HepG2 (cell line): ENCODE measurements at places on chromosomes 3 and 15. TPM values are rescaled to one million over a fixed set of nuclear protein-coding genes. Genes with fewer than 3 reads are reported as not detected.

DNA sequence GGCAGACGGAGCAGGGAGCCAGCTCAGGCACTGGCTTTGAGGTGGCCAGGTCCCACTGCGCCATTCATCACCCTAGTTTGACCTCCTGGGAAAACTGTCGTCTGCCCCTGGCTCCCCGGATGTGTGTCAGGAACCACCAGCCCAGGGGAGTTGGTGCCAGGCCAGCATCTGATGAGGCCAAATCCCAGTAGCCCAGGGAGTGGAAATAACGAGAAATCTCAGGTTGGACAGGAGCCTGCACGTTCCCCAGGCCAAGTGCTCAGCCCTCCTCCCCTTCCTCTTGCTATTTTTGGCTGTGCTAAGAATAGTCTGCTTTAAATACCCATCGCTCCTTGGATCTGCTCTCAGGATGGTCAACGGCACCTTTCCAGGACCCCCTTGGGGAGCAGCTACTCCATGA lies 93.1 kb upstream of the RPL32 start:
- H3K4me1 ChIP-seq = no peaks in the 10 kb centered on the region
- H3K27ac ChIP-seq = no peak overlapping the region
- H3K4me3 ChIP-seq = no peak overlapping the region
- H3K36me3 ChIP-seq = peaks cover 95% of the 10 kb centered on the region

The CMC1 gene
- total RNA-seq = 29.5 and 32.3 TPM in 2 replicates

GRCh38 chr3:121995161-121996137 lies 26.6 kb downstream of the ILDR1 start:
- H3K27ac ChIP-seq = no peak overlapping the region
- peak; percentile 52 for DNase-seq
- H3K4me3 ChIP-seq = no peak overlapping the region
- no peaks in the 10 kb centered on the region for H3K36me3 ChIP-seq

The BCHE gene
- not detected in 2 replicates for total RNA-seq

GRCh38 chr15:82530006-82530405 lies 10.3 kb downstream of the RPS17 start:
- no peak for DNase-seq
- no peak overlapping the region for H3K27ac ChIP-seq
- no peaks in the 10 kb centered on the region for H3K27me3 ChIP-seq
- H3K4me1 ChIP-seq = no peaks in the 10 kb centered on the region
- peaks cover 4% of the 10 kb centered on the region; the same call in 1 of the 2 replicates for H3K36me3 ChIP-seq
- no peak overlapping the region for H3K4me3 ChIP-seq

DNA sequence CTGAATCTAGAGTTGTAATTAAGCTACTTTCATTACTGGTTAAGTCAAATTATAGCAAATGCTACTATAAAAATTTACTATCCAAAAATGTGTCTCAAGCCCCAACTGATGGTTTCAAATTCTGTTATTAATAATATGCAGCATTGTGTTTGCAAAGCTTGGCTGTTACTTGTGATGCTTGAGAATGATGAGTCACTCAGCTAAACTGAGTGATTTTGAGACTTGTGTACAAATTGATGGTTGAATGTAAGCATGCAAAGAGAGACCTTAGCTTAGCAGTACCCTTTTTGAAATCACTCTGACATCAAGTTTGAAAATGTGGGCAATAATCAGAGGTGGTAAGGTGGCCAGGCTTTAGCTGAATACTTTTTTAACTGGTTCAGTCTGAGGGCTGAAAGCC lies 27.6 kb downstream of the OPA1 start:
- H3K27me3 ChIP-seq = no peaks in the 10 kb centered on the region
- H3K4me3 ChIP-seq = no peak overlapping the region
- no peaks in the 10 kb centered on the region for H3K4me1 ChIP-seq
- peaks cover 8% of the 10 kb centered on the region for H3K36me3 ChIP-seq
- no peak for DNase-seq

- no peak for DNase-seq
- no peak overlapping the region for H3K27ac ChIP-seq
- no peaks in the 10 kb centered on the region for H3K27me3 ChIP-seq
- H3K36me3 ChIP-seq = no peaks in the 10 kb centered on the region
- H3K4me3 ChIP-seq = no peak overlapping the region
Measured at GRCh38 chr15:43922021-43922420, 95.2 kb downstream of the WDR76 start.

DNA sequence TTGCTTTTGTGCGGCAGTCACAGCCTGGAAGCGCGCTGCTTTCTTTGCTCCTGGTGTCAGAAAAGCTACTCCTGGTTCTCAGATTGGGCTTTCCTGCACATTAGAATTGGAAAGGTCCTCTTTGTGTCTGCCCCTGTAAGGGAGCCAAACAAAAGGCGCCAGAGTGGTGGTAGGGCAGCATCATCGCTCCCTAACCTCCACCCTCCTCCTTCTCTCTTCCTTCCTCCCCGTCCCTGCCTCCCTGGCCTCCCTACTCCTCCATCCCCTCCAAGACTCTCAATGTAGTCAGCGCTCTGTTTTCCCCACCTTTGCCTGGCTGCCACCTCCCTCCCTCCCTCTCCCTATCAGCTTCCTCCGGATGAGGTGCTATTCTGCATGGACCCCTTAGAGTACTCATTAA lies 65.3 kb downstream of the SH3GL3 start:
- no peak overlapping the region for H3K27ac ChIP-seq
- no peaks in the 10 kb centered on the region for H3K36me3 ChIP-seq
- H3K27me3 ChIP-seq = no peaks in the 10 kb centered on the region; the same call in none of the 2 replicates
- no peak overlapping the region for H3K4me3 ChIP-seq
- DNase-seq = no peak

GRCh38 chr15:41634072-41634626 lies 26.1 kb upstream of the MGA start:
- 0 out of 3 replicates have a peak, but pooled peaks cover 3% of the 10 kb centered on the region for H3K36me3 ChIP-seq
- no peak for DNase-seq
- H3K27ac ChIP-seq = no peak overlapping the region
- H3K4me1 ChIP-seq = peaks cover 58% of the 10 kb centered on the region
- no peaks in the 10 kb centered on the region for H3K27me3 ChIP-seq
- no peak overlapping the region for H3K4me3 ChIP-seq

- H3K36me3 ChIP-seq = no peaks in the 10 kb centered on the region
- H3K4me3 ChIP-seq = no peak overlapping the region
- H3K27ac ChIP-seq = no peak overlapping the region
- peak; percentile 1 for DNase-seq
Measured at GRCh38 chr15:95911570-95912279, 418.8 kb upstream of the NR2F2 start.

The GOLGA8N gene
- 0.49 and 0.66 TPM in 2 replicates for total RNA-seq

DNA sequence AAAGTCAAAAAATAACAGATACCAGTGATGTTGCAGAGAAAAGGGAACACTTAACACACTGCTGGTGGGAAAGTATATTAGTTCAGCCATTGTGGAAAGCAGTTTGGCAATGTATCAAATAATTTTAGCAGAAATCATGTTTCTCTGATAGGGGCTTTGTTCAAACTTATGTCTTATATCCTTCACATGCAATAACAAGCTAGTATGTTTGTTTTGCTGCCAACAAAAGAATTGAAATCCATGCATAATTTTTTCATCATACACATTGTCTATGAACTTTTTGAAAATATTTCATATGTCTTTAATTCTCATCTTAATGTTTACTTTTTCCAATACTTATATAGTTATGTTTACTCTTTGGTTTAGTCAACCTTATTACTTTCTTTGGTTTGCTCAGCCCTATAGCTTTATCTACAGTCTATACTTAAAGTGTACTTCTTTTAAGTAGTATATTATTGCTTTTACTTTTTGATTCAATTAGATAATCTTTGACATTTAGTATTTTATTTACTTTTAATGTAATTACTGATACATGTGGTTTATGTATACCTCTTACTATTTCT lies 639.6 kb upstream of the CBLB start:
- no peak overlapping the region for H3K4me3 ChIP-seq
- H3K4me1 ChIP-seq = no peaks in the 10 kb centered on the region
- no peaks in the 10 kb centered on the region for H3K27me3 ChIP-seq
- H3K27ac ChIP-seq = no peak overlapping the region

DNA sequence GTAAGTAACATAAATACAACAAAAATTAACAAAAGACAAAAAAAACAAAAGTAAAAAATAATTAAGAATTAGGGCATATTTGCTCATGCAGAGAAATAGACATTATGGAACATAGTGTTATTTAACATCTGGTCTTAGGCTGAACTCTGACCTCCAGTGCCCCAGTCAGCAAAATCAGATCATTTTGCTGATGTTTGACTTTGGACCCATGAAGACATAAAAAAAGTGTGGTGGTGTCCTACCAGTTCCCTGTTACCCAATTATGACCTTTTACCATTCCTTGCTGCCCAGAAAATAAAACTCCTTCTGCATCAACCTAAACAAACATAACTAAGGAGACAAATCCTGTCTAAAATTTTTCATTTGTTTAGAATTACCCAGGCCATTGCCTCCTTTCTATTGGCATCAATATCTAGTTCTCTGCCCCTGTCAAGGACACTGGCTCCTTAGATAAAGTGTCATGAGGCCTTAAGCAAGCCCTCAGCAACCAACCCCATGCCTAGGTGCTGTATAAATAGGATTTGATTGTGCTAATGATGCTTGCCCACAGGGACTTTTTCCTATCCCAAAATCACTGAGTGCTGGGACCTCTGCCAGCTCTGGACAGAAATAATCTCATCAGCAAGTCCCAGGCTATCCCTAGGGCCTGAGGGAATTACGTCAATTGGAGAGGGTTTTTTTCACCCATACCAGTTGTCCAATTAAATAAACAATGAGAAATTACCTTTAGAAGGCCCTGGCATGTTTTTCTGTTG lies 334.5 kb upstream of the UMPS start:
- H3K4me1 ChIP-seq = no peaks in the 10 kb centered on the region
- no peak for DNase-seq
- no peaks in the 10 kb centered on the region for H3K36me3 ChIP-seq
- no peaks in the 10 kb centered on the region for H3K27me3 ChIP-seq
- no peak overlapping the region for H3K4me3 ChIP-seq

GRCh38 chr3:24483873-24484272 lies 10.8 kb downstream of the THRB start:
- no peaks in the 10 kb centered on the region for H3K27me3 ChIP-seq
- no peak for DNase-seq
- H3K27ac ChIP-seq = no peak overlapping the region
- H3K36me3 ChIP-seq = no peaks in the 10 kb centered on the region; the same call in 2 of the 3 replicates

DNA sequence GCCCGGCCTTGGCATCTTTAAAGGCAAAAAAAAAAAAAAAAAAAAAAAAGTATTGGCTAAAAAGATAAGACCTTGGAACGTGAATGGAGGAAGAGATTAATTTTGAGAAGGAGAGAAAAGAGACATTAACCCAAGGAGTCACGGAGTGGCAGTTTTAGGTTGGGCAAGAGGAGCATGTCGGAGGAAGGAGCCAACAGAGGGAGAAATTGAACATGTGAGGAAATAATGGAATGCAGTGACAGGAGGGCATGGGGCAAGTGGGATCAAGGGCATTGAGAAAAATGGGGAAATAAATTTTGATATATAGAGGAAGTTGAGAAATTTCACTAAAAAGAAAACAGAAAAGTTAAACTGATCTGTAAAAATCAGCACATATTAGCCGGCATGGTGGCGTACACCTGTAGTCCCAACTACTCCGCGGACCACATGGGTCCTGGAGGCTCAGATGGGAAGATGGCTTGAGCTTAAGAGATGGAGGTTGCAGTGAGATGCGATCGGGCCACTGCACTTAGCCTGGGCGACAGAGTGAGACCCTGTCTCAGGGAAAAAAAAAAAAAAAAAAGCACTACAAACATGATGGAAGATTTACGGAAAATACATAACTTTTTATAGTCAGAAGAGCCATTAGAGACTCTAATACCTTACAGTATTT lies 1.2 kb downstream of the HAUS2 start:
- no peak for DNase-seq
- peaks cover 8% of the 10 kb centered on the region; the same call in 2 of the 3 replicates for H3K36me3 ChIP-seq
- H3K4me3 ChIP-seq = peak overlapping the region; percentile 96

- H3K27me3 ChIP-seq = peaks cover 9% of the 10 kb centered on the region; the same call in 1 of the 2 replicates
- no peak overlapping the region for H3K4me3 ChIP-seq
- no peak for DNase-seq
- H3K27ac ChIP-seq = no peak overlapping the region
- peaks cover 8% of the 10 kb centered on the region for H3K4me1 ChIP-seq
- no peaks in the 10 kb centered on the region for H3K36me3 ChIP-seq
Measured at GRCh38 chr3:133837487-133838295, 32.1 kb downstream of the SRPRB start.

GRCh38 chr3:127149621-127150310 lies 43.2 kb upstream of the PRR23E start:
- DNase-seq = no peak
- no peaks in the 10 kb centered on the region for H3K36me3 ChIP-seq
- H3K27me3 ChIP-seq = peaks cover 18% of the 10 kb centered on the region; the same call in 2 of the 3 replicates
- no peaks in the 10 kb centered on the region for H3K4me1 ChIP-seq
- H3K4me3 ChIP-seq = no peak overlapping the region
- H3K27ac ChIP-seq = no peak overlapping the region

The FMN1 gene
- 0.60 and 0.81 TPM in 2 replicates for total RNA-seq

- no peaks in the 10 kb centered on the region for H3K4me1 ChIP-seq
- no peak overlapping the region for H3K27ac ChIP-seq
- no peaks in the 10 kb centered on the region for H3K27me3 ChIP-seq
- H3K4me3 ChIP-seq = no peak overlapping the region
- no peak for DNase-seq
Measured at GRCh38 chr3:38232701-38233100, 32.9 kb upstream of the SLC22A13 start.

DNA sequence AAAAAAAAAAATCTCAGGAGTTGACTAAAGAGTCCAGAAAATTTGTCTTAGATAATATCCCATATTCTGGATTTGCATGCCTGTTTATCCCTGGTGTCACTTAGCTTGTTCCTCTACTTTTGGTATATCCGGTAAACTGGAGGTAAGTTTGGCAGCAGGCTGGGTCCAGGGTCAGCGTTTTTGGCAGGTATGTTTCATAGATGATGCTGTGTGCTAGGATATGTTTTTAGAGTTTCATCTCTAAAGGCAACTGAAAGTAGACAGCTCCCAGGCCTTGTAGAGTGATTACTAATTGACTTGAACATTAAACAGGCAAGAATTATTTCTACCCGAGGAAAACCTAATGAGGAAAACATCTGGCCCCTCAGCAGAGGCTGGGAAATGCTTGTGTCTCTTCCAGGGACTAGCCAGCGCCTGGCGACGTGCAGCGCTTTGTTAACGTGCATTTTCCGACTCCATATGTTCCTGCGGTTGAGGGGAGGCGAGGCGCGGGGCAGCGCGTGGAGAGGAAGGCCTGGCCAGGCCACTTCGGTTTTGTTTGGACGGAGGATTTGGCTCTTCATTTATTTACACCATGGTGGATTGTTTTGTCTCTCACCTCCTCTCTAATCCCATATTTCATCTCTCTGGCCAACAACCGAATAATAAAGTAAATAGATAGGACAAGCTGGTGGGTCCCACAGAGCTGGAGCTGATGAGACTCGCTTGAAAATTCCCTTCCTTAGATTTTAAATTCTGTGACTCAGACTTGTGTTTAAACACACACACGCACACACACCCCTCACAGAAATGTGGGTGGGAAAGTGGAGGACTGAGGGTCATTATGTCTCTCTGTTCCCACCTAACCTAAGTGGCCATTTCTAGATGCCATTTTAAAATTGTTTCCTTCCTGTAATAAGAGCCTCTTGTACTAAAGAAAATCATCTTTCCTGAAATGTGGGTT lies 65.3 kb downstream of the ASB7 start:
- H3K27me3 ChIP-seq = peaks cover 21% of the 10 kb centered on the region; the same call in 2 of the 3 replicates
- no peaks in the 10 kb centered on the region for H3K36me3 ChIP-seq
- DNase-seq = no peak
- H3K4me1 ChIP-seq = no peaks in the 10 kb centered on the region
